ENCODE measurements at places on chromosomes 4 and X. TPM values are rescaled to one million over a fixed set of nuclear protein-coding genes. Genes with fewer than 3 reads are reported as not detected.

Gene CFI
- not detected for total RNA-seq

Gene FRAS1
- total RNA-seq: not detected

Gene ITIH6
- not detected for total RNA-seq

Gene RTL5
- 1.0 TPM for total RNA-seq

Gene G3BP2
- total RNA-seq: 128 TPM

Gene GAGE12E
- not detected for total RNA-seq

Gene SPANXA1
- total RNA-seq: not detected

Gene SPATA4
- total RNA-seq: not detected

Gene GAGE12C
- not detected for total RNA-seq

Gene GUCY1B1
- total RNA-seq: not detected

Gene TMPRSS11D
- not detected for total RNA-seq

Gene GAB3
- 13.5 TPM for total RNA-seq

Gene SMPX
- total RNA-seq: not detected

Gene TMPRSS11A
- total RNA-seq: not detected

Gene HTRA3
- total RNA-seq: not detected

Gene GLRA3
- total RNA-seq: not detected

Gene KLHL15
- 8.3 TPM for total RNA-seq

Gene CD38
- total RNA-seq: 3.0 TPM

Gene HPGDS
- total RNA-seq: 1.1 TPM

Gene AIFM1
- total RNA-seq: 25.4 TPM

Gene NOCT
- total RNA-seq: 12.4 TPM

Gene SLBP
- 68.2 TPM for total RNA-seq

Gene KDR
- total RNA-seq: not detected
